ENCODE measurements at places on chromosomes 13 and 19.

- DNase-seq: peak; percentile 55
These were observed 2.6 kb upstream of the SPACA6 start for GRCh38 chr19:51690454-51691073.

- DNase-seq: no peak
These were observed 451 bp downstream of the NOSIP start for GRCh38 chr19:49579947-49580263.

- no peak for DNase-seq
These were observed 147.3 kb downstream of the LHFPL6 start for GRCh38 chr13:39455521-39456175.

- peak; percentile 53 for DNase-seq
These were observed at the start of gene PLIN5 for GRCh38 chr19:4534836-4535658. Gene PLIN5 (minus strand): TSS chr19:4535224. CDS start chr19:4534074, 1,150 bp downstream.

DNA sequence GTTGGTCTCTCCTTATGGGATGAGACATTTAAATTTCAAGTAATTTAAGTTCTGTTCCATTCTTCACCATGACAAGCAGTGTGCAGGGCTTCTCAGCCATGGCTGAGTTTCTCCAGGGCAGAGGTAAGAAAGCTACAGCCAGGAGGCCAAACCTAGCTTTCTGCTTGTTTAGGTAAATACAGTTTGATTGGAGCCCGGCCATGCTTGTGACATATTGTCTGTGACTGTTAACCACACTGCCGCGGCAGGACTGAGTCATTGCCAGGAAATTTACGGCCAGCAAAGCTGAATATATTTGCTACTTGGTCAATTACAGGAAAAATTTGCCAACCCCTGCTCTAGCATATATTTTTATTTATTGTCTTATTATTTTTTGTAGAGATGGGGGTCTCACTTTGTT lies 10.7 kb downstream of the NLRP8 start:
- no peak for DNase-seq

DNA sequence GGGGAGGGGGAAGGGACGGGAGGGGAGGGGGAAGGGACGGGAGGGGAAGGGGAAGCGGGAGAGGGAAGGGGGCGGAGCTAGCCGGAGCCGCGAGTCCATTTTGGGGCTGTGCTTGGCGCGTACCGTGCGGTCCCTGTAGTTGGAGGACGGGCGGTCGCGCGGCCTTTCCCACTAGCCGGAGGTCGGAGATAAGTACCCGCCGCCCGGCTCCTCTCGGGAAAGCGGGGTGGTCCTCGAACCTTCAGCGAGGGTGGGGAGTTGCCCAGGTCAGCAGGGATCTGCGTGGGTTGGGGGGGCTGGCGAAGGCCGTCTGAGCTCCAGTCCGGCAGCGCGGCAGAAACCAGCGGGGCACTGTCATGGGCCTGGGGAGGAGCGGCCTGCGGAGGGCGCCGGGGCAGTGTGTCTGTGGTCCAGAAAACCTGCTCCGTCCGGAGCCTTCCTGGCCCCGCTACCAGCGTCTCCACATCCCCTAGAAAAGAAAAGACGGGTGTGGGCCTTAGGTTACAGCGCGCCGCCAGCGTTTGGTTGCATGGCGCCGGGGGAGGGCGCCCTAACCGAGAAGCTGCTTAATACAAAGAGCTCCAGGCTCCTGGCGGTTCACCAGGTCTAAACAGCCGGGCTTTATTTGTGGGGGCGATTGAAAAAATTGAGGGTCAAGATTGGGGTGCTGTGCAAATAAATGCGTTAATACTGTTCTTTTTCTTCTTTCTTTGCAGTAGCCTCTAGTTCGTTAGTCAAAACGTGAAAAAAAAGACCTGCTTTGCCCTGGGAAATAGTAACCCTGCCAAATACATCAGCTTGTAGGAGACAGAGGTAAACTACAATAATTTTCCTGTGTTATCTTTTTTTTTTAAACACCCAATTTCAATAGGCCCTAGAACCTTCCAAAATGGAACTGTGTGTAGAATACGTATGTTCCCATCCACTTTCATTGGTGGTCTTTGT lies at the start of gene TRIM13:
TSS of gene TRIM13 (plus strand) at position 92 of the 945 bp plus-strand sequence. CDS start 14,899 bp downstream, outside the sequence.
- DNase-seq: peak; percentile 91

DNA sequence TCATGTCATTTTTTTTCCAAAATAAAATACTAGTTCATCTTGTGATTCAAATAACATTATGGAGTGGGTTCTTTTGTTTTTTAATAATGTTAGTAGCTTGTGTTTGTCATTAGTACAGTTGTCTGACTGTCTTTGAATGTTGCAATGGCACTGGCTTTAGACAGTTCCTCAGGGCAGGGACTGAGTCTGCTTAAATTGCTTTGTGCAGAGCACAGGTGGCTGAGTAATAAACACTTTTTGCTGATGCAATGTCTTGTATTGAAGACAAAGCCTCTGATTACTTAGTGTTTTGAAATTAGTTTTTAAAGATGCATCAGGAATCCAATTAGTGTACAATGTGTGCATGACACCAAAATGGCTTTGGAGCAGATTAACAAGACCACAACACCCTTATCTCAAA lies 88.7 kb upstream of the PCDH9 start:
- DNase-seq: no peak

DNA sequence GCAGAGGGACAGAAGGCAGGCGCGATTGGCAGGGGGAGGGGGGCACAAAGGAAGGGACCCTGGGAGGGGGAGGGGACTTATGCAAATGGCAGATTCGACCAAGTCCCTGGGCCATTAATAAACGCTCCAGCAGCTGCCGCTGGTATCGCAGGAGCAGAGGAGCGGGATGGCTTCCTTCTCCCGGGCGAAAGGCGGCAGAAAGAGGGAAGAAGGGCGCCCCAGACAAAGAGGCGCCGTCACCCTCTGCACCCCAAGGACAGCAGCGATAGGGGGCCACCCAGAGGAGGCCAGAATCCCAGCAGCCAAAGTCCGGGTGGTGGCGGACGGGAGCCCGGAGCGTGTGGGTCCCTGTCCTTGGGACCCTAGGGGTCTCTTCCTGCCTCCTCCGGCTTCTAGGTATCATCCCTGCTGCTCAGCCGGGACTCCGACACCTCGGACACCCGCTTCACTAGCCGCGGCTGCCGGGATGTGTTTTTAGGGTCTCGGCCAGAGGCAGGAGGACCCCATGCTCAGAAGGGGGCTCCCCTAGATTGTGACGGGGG lies 1.9 kb downstream of the PTPRS start:
- peak; percentile 47 for DNase-seq

DNA sequence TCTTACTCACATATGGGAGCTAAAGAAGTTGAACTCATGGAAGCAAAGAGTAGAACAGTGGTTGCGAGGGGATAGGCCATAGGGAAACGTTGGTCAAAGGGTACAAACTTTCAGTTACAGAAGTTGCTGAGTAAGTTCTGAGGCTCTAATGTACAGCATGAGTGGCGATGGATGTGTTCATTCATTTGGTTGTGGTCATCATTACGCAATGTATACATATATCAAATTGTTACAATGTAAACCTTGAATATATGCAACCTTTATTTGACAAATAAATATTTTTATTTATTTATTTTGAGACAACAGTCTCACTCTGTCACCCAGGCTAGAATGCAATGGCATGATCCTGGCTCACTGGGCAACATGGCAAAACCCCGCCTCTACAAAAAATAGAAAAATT lies 38.7 kb downstream of the ZIC5 start:
- no peak for DNase-seq

- DNase-seq: no peak
These were observed 178.8 kb upstream of the KL start for GRCh38 chr13:32837307-32837972.

GRCh38 chr19:52191389-52191788 lies 1.5 kb downstream of the PPP2R1A start:
- DNase-seq: no peak

DNA sequence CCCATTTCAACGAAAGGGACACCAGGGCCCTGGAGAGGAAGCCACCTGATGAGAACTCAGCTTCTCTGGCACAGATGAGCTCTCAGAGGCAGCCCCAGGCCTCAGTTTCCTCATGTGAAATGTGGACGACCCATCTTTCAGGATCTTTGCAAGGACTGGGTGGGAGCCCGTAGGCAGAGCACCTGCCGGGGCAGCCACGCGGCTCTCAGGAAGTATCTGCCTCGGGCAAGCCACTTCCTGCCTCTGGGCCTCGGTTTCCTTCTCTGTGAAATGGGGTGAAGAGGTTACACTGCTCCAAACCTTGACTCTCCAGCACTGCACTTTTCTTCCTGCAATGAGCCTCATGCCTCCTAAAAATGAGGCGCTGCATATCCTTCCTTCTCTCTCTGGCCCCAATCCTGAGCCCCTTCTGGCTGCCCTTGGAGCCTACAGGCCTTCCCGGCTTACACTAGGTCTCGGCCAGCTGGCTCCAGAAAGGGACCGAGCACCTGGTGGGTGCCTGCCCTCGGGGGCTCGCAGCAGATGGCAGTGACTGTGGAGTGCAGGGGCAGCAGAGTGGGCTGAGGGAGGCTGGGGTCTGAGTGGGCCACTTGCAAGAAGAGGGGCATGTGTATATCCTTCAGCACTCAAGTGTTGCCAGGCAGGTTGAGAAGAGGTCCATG lies 3.5 kb downstream of the SSBP4 start:
- DNase-seq: no peak

DNA sequence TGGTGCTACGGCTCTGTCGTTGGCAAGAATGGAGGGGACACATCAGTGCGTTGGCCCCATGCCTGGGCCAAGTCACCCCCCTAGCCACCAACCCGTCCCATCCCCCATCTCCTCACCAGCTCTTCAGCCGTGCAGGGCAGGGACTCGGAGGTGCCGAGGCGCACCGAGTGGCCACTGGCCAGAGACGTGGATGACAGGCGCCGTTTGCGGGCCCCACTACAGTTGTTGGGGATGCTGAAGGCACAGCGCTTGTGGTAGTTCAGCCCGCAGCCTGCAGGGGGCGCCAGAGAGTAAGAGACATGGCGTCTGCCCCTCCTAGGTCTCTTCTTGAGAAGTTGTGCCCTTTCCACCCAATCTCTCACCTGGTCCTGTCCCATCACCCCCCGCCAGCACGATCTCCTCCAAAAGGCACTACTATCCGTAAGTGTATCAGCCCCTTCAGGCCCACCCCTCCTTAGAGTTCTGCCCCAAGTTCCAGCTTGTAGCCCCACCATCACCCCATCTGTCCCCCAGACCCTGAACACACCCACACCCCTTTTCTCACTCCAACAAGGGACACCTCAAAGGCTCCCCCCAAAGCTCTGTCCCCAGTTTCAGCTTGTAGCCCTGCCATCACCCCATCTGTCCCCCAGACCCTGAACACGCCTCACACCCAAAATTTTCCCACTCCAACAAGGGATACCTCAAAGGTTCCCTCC lies 12.4 kb downstream of the PRKD2 start:
- DNase-seq: no peak

- DNase-seq: no peak
These were observed 9.9 kb downstream of the FRY start for GRCh38 chr13:32041429-32041828.

- no peak for DNase-seq
These were observed 450.4 kb downstream of the FGF9 start for GRCh38 chr13:22121146-22121739.
